ENCODE measurements at places on chromosomes 16 and 17. TPM values are rescaled to one million over a fixed set of nuclear protein-coding genes. Genes with fewer than 3 reads are reported as not detected.

The CPHXL2 gene
- total RNA-seq = not detected

DNA sequence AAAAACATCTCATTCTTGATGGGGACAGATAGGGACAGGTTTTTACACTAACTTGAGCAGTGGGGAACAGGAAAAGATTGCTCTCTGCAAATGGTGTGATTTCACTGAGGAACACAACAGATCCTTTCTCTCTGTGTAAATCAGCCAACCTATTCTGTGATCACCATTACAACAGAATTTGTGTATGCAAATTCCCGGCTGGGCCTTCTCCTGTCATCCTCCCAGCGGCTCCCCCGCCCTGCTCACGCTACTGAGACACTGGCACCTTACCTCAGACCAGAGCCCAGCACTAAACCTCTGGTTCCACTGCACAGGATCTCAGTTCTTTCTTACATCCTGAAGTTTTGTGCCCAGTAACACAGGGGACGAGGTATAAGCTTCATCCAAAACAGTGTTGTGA lies 97.0 kb upstream of the FA2H start:
- DNase-seq = no peak

DNA sequence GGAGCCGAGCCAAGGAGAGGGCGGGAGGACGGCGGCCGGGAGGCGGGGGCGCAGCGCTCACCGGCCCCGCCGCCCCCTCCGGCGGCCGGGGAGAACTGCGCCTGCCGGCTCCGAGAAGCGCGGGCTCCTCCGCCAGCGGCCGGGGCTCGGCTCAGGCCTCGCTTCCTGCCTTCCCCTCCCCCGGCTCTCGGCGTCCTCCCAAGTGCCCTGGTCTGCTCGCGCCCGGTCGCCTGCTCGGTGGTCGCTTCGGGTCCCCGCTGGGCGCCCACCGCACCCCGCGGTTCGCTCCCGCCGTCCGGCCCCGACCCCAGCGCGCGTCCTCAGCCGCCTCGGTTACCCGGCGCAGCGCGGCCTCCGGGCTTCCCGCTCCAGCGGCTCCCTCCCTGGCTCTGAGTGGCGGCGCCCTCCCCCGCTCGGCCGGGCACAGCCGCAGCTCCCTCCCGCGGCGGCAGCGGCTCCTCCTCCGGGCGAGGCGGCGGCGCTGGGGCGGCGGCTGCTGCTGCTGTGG lies 313 bp downstream of the UBTF start:
- DNase-seq = no peak

DNA sequence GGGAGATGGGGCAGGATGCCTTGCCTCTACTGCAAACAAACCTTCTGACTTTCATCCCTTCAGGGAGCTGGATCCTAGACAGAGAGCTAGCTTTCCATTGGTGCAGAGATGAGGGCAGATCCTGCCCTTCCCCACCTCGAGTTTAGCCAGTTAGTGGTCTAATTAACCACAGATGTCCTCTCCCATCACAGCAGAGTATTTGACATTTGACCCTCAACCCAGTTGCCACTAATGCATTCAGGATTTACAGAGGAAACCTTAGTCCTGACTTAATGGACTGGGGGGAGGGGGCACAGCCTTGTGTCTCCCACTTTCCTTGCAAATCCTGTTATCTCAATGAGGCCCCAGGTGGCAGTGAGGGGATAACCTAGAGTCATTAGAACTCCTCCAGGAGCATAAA lies 10.2 kb downstream of the PIP4K2B start:
- DNase-seq = no peak

DNA sequence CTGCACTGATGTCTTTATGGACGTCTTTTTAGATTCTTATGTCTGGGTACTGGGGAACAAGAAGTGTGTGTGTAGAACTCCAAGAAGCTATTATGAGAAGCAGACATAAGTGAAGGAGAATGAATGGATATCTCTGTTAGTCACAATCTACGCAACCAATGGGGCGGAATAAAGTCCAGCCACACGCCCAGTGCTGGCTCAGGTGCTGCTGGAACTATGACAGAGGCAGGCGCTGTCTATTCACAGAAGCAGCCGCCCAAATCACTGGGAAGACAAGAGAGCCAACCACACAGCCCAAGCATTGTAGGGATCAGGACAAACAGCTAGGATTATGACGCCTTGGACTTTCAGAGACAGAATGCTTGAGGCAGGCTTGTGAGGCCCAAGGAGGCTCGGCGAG lies 43.9 kb upstream of the ICAM2 start:
- DNase-seq = no peak

GRCh38 chr16:1157639-1158455 lies 4.9 kb downstream of the CACNA1H start:
- DNase-seq = no peak

DNA sequence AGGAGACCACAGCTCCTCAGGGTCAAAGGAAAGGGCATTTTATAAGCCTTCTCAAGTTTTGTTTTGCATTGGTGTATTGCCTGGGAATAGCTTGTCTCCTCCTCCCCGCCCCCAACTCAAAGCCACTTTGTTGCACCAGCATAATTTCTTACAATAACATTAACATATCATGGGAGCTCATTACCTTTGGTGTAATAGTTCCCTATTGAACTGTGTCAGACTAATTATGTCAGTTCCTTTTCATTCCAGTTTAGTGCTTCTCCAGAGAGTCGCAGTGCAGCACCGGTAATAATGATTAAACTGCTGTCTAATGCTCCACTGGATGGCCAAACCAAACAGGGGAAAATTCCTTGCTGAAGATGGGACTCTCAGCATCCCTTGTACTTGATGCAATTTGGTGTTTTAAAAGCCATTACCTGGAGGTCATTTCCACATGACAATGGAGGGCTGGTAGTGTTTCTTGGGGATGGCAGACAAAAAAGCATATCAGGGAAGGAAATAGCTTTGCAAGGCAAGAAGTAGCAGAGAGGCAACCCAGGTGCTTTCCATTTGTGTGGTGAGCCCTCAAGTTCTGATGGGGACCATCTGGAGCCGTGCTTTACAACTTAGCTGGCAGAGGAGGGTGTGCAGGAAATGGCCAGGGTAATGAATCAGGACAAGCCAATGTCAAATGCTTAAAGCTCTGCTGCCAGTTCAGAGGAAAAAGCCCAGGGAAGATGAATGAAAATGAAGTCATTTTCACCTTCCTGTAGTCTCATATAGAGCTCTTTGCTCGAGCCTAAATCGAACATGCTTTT lies 91.5 kb upstream of the NLRP1 start:
- no peak for DNase-seq

The FNDC8 gene
- not detected for total RNA-seq

The NAT9 gene
- total RNA-seq = 90.1 TPM

The CLDN9 gene
- 1.6 TPM for total RNA-seq

- no peak for DNase-seq
These were observed 663.5 kb upstream of the GOT2 start for GRCh38 chr16:59397638-59398037.

- DNase-seq = no peak
These were observed 19.9 kb downstream of the SNX11 start for GRCh38 chr17:48127371-48128051.

DNA sequence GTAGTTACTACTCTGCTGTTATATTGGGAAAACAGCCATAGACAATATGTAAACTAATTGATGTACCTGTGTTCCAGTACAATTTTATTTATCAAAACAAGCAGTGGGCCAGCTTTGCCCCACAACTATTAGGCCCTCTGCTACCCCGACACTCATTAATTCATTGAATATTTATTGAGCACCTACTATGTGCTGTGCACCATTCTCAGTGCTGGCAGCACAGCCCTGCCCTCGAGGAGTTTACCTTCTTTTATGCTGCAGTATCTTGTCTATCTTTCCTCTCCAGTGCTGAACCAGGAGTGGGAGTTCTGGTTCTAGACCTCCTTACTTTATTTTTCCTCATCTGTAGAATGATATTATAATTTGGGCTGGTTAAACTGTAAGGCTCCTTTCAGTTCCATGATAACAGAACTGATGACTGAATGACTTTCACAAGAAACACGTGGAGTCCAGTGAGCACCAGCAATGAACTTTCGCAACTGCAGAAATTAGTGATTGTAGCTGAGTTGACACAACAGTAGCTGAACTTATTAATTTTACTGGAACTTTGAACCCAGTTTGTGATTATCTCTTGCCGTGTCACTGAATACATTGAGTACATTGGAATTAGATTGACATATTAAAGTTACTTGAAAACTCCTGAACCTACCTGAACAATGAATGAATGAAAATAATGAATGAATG lies 2.4 kb downstream of the GOSR2 start:
- DNase-seq = no peak

DNA sequence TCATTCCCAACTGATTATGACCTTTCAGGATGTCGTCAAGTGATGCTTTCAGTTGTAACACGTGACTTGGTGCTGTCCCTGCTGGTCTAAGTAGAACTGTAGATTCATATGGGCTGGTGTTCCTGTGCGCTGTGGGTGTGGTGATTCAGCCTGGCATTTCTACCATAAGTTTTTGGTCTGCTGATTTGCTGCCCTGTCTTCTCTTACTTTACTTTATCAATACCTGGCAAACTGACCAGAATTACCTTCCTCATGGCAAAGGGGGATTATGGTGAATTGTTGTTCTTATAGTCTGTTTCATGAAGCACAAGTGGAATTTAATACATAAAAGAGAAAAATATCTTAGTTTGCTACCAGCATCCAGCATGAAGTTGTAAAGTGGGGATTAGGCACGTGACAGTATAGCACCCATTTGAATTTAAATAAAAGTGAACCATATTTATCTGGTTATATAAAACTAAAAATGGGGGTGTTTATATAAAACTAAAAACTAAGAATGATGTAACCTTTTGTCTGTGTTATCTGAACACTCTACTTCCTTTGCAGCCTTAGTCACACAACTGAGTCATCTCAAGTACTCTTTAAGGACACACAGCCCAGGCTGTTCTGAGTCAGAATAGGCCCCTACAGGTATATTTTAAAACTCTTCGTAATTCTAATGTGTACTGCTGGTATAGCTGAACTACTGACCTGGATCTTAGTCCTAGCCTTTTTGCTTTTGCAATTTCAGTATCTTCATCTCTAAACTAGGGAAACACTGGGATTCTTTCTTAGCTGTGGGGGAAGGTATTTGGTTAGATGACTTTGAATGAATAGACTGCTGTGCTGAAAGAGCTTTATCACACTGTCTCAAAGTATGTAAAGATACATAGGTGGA lies 28.3 kb downstream of the TTC19 start:
- peak; percentile 78 for DNase-seq

DNA sequence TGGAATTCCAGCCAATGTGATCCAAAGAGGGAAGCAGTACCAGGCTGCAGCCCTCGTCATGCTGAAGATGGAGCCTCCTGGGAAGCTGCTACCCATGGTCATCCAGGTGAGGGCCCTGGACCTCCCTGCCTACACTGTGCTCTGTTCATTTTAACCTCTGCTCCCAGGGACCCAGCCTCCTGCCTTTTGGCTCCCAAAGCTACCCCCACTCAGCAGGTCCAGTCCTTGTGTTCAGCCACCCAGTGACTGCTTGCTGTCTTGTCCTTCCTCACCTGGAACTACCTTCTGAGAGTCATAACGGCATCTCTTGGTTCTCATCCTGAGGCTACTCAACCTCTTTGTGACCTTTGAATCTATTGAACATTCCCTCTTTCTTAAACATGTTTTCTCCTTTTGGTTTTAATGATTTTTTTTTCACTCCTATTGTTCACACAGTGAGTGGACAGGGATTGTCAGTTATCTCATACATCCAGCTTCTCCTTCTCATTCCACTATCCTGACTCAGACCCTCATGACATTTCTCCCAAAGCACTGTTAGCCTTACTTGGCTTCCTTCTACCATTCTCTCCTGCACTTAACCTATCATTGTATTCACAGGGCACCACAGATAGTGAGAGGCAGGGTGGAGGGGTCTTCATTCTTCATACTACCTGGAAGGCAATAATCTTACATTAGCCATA lies 53.3 kb downstream of the GOSR1 start:
- DNase-seq = no peak

The CCL17 gene
- total RNA-seq = not detected

- DNase-seq = no peak
These were observed 117.7 kb downstream of the WSCD1 start for GRCh38 chr17:6187836-6188235.

The EPOP gene
- 19.9 TPM for total RNA-seq

DNA sequence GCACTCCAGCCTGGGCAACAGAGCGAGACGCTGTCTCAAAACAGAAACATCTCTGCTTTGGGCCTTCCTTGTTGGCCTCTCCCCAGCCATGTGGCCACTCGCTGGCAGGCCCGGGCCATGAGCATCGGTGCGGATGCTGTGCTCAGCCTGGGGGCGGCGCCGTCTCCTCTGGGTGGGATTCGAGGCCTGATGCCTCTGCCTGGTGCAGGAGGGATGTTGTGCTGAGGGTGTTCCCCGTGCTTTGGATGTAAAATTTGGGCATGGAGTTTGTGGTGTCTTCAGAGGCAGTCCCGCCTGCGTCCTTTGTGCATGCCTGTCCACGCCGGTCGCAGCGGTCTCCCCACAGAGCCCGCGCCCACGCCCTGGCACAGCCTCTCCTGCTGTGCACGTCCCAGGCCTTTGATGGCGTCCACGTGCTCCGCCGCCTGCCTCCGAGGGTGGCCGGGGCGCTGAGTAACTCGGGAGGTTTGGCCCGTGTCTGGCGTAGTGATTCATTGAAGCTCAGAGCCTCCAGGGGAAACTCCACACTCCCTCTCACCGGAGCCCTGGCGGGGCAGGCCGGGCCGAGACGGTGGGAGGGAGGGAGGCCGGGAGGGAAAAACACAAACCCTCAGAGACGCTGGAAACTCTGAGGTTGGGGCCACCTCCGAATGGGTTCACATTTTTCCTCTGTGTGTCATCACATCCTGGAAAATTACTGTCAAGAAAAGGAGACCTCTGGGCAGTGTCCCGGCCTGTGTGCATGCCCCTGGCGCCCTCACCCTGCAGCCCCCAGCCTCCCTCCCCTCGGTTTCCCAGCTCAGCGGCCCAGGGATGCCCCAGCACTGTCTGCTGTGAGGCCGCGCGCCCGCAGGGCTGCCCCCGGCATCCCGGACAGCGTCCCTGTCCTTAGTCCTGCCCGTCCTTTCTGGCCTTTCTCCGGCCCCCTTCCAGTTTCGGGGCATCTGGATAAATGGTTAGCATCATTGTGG lies 19.0 kb downstream of the CENPX start:
- peak; percentile 41 for DNase-seq

The BCO1 gene
- not detected for total RNA-seq

The FSCN2 gene
- 1.2 TPM for total RNA-seq

DNA sequence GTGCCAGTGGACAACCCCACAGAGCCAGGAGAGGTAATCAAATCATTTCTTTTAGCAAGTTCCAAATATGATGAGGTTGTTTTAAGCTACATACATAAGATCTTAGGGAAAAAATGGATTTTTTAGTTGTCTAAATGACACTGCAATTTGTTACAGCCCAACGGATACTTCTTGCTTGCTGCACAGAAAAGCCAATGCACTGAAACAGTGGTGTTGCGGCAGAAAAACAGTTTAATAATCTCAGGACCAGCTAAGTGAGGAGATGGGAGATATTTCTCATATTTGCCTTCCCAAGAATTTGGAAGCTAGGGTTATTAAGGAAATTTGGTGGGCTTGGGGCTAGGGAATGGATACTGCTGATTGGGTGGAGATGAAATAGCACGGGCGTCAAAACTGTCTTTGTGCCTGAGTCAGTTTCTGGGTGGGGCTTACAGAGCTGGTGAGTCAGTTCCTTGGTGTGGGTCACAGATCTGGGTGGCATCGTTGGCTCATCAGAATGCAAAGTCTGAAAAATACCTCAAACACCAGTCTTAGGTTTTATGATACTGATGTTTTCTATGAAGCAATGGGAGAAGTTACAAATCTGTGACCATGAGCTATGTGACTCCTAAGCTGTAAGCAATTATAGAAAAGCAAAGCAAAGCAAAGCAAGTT lies 255.4 kb downstream of the IRX3 start:
- no peak for DNase-seq

The SCARF1 gene
- 6.6 TPM for total RNA-seq

GRCh38 chr17:75342996-75343395 lies 53.8 kb upstream of the SLC25A19 start:
- DNase-seq = no peak

Data from Panc1 (cell line).